ENCODE measurements at places on chromosomes 5 and 9.

- no peak for DNase-seq
Measured at GRCh38 chr9:112503170-112503569, 16.5 kb downstream of the KIAA1958 start.

- no peak for DNase-seq
Measured at GRCh38 chr5:135308245-135308644, 90.8 kb downstream of the MACROH2A1 start.

- no peak for DNase-seq
Measured at GRCh38 chr9:117418111-117418510, 3.3 kb upstream of the ASTN2 start.

- no peak for DNase-seq
Measured at GRCh38 chr9:69604568-69605219, 67.5 kb downstream of the APBA1 start.

DNA sequence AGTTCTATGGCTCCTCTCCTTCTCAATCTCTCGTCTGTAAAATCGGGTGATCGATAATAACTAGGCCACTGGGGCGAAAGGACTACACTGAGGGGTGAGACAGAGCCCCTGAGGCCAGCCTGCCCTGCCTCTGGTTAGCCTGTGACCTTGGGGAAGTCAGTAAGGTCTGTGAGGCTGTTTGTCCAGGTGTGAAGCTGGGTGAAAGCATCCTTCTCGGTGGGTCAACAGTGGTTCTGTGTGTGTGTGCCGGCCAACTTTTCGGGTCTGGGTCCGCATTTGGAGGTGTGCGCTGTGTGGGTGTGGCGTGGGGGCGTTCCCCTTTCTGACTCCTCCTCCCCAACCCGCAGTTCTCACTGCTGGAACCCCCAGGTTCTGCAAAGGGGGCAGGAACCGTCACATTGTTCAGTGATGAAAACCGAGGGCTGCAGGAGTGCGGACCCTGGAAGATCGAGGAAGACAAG is 5.0 kb upstream of the RNF44 start:
- DNase-seq, result peak; percentile 73

DNA sequence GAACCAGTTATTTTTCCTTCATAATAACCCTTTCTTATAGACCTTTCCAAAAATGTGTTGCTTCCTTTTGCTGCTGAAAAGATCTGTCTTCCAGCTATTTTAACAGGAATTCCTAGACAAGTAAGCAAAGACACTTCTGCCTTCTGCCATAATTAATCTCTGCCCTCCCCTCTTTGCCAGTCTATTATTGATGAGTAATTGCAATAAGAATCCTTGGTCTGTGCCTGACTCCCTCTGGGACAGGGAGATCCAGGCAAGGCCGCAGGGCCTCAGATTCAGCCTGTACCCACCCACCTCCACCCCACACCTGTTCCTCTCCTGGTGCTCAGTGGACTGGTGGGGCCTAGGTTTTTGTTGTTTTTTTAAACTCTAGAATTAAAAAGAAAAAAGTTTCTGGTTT is 8.3 kb downstream of the FOXD1 start:
- DNase-seq, result no peak

GRCh38 chr5:155103146-155103545 is 89.6 kb downstream of the KIF4B start:
- no peak for DNase-seq

DNA sequence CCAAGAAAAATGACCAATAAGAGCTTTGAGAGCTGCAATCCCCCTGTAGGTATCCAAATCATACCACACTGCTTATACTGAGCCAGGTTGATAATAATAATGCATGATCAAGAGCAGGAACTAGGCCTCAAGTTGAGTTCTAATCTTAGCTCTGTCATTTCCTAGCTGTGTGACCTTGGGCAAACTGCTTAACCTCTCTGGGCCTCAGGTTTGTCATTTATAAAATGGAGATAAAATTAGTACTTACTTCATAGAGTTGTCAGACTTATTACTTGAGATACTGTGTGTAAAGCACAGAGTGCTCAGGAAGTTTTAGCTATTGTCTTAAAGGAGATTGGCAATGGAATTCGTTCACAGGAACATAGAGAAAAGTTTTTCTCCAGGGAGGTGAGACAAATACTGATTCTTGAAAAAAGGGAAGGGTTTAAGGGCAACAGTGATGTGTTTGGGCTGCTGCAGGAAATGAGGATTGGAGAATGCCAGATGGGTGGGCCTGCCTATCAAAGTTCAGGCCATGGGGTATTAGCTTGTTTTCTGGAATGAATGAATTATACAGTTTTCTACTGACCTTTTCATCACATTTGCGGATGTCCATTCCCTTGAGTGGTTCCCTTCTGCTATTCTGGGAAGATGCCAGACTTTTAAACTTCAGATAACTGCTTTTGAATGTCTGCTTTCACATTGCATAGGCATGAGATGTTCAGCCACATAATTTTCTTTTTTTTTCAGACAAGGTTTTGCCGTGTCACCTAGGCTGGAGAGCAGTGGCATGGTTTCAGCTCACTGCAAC is 10.2 kb upstream of the ATP6V0E1 start:
- DNase-seq, result no peak

DNA sequence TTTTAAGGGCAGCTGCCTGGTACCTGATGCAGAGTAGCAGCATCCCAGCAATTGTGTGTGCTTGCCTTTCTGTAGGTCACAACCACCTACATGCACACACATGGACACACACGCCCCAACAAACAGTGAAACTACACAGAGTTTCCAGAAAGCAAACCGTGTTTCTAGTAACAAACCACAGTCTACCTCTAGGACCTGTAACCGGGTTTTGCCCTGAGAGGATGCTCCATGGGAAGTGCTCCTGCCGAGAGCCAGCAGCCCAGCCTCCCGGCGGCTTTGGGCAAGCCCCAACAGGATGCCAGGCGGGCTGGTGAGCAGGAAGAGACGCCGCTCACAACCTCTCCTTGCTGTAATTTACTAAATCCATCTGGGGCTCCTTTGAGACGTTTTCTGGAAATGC is 4.1 kb upstream of the TCF7 start:
- DNase-seq, result no peak

DNA sequence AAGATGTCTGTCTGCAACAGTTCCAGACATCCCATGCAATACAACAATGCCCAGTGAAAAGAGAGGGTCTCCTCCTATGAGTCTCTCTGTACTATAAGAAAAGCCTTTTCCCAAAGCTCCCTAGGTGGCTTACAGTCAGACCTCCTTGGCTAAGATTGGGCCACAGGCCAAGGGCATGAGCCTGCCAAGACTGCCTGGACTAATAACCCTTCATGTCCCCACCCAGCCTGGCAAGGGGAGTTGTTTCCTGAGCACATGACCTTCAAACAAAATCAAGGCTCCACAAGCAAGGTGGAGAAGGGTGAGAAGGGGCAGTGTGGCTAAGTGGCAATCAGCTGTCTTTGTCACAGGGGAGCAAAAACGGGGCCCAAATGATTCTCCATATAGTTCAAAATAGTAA is 75.6 kb upstream of the ZSWIM6 start:
- no peak for DNase-seq

GRCh38 chr5:89534331-89534730 is 651.3 kb upstream of the MEF2C start:
- no peak for DNase-seq

DNA sequence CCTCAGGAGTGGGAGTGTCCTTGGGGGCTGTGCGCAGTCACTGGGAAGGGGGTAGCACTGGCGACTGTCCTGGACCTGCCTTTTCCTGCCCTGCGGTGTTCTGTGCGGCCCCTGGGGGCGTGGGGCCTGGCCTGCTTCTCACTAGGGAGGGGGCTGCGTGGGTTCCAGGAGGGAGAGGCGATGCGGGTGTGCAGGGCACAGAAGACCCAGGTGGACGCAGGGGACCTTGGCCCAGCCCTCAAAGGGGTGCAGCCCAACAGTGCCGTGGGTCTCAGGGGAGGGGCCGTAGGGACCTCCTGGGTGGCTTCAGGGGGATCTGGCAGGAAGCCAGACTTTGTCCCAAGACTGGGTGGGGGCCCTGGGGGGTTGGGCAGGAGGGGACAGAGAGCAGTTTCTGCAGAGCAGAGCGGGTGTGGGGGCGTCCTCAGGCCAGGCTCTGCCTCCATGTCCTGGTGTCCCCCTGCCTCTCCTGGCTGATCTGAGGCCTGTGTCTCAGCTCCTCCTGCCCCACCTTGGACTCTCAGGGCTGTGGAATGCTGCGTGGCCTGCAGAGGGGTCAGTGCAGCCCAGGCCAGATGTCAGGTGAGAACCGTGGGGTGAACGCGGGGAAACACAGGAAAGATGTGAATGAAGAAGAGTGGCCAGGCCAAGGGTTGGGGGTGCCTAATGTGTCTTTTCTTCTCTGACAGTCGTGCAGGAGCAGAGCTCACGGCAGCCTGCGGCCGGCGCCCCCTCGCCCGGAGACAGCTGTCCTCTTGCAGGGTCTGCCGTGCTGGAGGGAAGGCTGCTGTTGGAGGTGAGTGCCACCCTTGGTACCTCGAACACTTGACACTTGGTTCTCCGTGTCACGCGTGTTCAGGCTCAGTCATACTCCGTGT is 54.6 kb downstream of the AHRR start:
- no peak for DNase-seq

DNA sequence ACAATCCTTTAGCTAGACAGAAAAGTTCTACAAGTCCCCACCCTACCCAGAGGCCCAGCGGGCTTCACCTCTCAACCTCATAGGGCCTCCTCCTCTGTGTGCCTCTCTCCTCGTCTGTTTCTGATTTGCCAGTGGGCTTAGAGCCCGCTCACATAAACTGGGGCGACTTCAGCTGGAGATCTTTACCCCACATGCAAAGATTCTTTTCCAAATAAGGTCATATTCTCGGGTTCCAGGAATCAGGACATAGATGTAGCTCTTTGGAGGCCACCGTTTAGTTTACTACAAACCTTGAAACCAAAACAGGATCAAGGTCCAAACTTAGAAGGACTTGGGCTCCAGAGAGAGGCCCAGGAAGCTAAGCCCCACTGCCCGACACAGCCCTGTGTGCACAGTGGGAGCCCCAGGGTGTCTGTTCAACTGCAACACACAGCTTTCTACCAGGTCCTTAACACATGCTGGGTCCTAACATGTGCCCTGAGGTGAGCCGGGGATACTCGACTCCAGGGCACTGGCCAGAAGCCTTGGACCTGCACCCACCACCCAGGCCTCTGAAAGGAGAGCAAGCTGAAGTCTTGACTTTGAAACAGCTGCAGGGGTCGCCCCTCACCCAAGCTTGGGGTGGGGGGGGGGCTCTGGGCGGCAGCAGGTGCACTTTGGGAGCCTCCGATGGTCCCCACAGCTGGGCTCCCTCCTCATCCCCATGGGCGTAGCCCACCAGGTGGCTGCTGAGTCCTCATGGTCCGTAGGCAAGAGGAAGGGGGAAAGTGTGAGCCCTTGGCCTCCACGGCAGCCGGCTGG is 26.8 kb upstream of the SLC12A7 start:
- DNase-seq, result no peak

GRCh38 chr9:121651295-121652020 is at the start of gene DAB2IP:
Gene DAB2IP, plus strand, starts transcription at chr9:121651634. Its CDS starts 142 bp downstream, at chr9:121651776.
- DNase-seq, result no peak
